ENCODE measurements at places on chromosomes 2 and 18. TPM values are rescaled to one million over a fixed set of nuclear protein-coding genes. Genes with fewer than 3 reads are reported as not detected.

The CCDC150 gene
- 19.8 TPM for total RNA-seq

The AQP12A gene
- not detected for total RNA-seq

The REG1A gene
- total RNA-seq = 2.3 TPM

The CREB1 gene
- total RNA-seq = 14.0 TPM

The MERTK gene
- total RNA-seq = 17.4 TPM

The FBXO48 gene
- total RNA-seq = 0.45 TPM

The SCRN3 gene
- 20.3 TPM for total RNA-seq

The GPR45 gene
- not detected for total RNA-seq

The ANKMY1 gene
- total RNA-seq = 37.5 TPM

The RAB27B gene
- total RNA-seq = 1.8 TPM

The LCT gene
- total RNA-seq = not detected

The AAMP gene
- total RNA-seq = 82.6 TPM

The BCL2 gene
- 8.4 TPM for total RNA-seq

The ELOA2 gene
- total RNA-seq = not detected

The SERPINB10 gene
- total RNA-seq = not detected

The AGXT gene
- total RNA-seq = not detected

The TSPYL6 gene
- not detected for total RNA-seq

The LIMS2 gene
- total RNA-seq = 30.3 TPM
